Prostate gland (tissue), 2 donors: ENCODE measurements at places on chromosomes 11 and 22.

DNA sequence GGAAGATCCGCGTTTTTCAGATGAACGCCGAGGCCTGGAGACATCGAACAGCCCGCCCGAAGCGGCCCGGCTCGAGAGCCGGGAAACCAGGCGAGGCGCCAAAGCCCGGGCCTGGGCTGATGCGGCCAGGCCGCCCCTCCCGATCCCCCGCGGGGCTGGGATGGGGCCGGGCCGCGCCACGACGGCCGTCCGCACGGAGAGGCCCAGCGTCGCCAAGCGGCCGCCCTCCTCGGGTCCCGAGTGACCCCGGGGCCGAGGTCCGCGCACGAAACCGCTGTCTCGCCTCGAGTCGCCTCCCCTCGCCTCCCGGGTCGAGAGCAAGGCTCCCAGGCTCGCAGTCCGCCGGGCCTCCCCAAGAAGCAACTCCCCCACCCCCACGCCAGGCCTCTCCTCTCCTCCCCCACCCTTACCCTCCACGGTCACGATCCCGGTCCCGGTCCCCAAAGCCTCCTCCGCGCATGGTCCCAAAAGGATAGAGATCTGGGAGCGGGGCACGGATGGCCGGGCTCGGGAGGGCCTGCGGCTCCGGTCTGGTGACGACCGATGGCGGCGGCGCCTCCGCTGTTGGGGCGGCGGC, 482 bp downstream of the DDX17 start:
- H3K4me1 ChIP-seq, result no peaks in the 10 kb centered on the region

DNA sequence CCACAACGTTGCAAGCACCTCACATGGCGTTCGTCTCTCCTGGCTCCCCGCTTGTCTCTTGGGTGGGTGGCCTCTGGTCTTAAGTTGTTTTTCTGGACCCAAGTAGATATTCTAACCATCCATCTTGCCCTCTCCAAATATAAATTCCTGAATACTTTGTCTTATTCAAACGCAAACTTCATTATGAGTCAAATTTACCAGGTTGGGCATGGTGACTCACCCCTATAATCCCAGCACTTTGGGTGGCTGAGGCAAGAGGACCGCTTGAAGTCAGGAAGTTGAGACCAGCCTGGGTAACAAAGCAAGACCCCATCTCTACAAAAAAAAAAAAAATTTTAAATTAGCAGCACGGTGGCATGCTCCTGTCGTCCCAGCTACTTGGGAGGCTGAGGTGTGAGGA, 5.1 kb upstream of the IGSF9B start:
- H3K36me3 ChIP-seq, result no peaks in the 10 kb centered on the region
- no peaks in the 10 kb centered on the region for H3K4me1 ChIP-seq
- H3K4me3 ChIP-seq, result no peak overlapping the region
- no peak overlapping the region for H3K27ac ChIP-seq
- no peak for DNase-seq
- no peaks in the 10 kb centered on the region for H3K27me3 ChIP-seq

DNA sequence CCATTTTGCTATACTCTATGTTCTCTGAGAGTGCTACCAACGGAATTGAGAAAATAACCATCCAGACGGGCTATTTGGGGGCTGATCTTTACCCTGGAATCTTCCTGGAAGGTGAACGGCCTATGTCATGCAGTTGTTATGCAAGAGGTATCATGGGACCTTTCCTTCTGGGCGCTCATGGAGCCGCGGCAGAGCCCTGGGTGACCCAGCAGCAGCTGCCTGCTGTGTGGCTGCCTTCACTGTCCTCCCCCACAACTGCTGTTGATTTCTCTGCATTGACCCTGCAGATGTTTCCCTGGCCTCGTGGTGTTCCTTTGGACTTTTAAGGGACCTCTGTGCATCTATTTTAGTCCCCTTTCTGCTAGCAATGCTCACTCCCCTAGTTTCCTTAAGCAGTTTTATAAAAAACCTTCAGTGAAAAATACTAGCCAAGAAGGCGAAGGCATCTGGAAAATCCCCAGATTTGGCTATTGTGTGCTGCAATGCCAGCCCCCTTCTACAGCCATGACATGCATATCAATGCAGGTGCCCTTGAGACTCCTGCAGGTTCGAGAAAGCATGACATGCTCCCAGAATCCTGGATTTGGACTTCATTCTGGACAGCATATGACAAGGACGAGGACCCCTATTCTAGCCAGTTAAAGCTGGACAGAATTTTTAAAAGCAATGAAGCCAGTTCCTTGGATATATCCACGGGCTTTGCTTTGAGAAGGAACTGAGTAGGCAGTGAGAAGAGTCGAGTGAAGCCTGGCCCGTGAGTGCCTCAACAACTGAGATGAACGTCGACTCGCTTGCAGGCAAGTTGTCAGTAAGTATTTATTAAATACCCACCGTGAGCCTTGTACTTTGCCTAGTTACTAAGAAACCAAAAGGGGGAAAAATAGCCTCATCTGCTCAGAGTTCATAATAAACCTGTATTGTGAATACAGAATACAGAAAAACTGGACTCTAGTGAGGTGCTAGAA, at the start of gene SLC25A18:
TSS of gene SLC25A18 (plus strand) at position 593 of the 965 bp plus-strand sequence. CDS start 16,447 bp downstream, outside the sequence.
- H3K4me1 ChIP-seq, result no peaks in the 10 kb centered on the region
- peak within 1 kb of the TSS; percentile 60 for H3K27ac ChIP-seq
- no peak for DNase-seq
- H3K36me3 ChIP-seq, result no peaks in the 10 kb centered on the region
- H3K27me3 ChIP-seq, result no peaks in the 10 kb centered on the region

DNA sequence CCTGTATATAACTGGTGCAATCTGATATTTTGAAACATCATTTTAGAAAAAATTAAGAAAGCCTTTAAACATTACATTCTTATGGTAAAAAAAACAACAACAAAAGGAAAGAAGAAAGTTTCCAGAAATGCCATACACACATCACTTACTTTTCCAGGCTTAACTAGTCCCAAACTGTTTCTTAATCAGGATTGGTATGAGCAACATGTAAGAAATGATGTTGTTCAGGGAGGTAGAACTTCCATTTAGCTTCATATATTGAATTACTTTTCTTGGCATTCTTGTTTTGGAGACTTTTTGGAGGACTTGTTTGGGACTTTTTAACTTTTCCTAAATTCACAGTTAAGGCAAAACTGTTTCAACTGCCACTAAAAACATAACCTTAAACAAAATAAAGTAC, 791.5 kb downstream of the METTL15 start:
- H3K4me3 ChIP-seq, result no peak overlapping the region
- H3K36me3 ChIP-seq, result no peaks in the 10 kb centered on the region
- DNase-seq, result no peak
- H3K27me3 ChIP-seq, result no peaks in the 10 kb centered on the region
- no peak overlapping the region for H3K27ac ChIP-seq
